ENCODE measurements at places on chromosomes 12 and 14.

- no peaks in the 10 kb centered on the region for H3K4me1 ChIP-seq
- no peak overlapping the region for H3K27ac ChIP-seq
- DNase-seq: no peak
- no peak overlapping the region for H3K4me3 ChIP-seq
Measured at GRCh38 chr14:100011628-100012325, 53.4 kb upstream of the EVL start.

DNA sequence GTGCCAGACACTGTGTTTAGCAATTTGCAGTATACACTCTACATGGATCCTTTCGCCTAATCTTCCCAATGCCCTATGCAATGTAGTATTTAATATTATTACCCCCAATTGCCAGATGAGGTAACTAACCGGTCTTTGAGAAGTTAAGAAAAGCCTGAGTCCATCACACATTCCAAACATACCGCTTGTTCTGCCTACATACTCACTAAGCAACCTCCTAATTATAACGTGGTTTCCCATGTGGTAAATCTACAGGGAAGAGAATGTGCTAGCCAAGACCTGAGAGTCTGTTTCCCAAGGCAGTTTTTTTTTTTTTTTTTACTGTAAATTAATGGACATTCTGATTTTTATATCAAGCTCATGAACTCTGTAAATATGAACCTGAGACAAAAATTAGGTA, 37.2 kb downstream of the ATP2B1 start:
- H3K27me3 ChIP-seq: no peaks in the 10 kb centered on the region
- H3K36me3 ChIP-seq: no peaks in the 10 kb centered on the region
- H3K4me1 ChIP-seq: no peaks in the 10 kb centered on the region
- no peak for DNase-seq
- H3K27ac ChIP-seq: no peak overlapping the region

GRCh38 chr14:88463318-88463717, 77.9 kb downstream of the SPATA7 start:
- H3K27ac ChIP-seq: no peak overlapping the region
- no peaks in the 10 kb centered on the region for H3K27me3 ChIP-seq
- no peaks in the 10 kb centered on the region for H3K4me1 ChIP-seq
- no peaks in the 10 kb centered on the region for H3K36me3 ChIP-seq
- no peak for DNase-seq

- no peak overlapping the region for H3K27ac ChIP-seq
- H3K4me1 ChIP-seq: no peaks in the 10 kb centered on the region
- no peak overlapping the region for H3K4me3 ChIP-seq
- DNase-seq: no peak
- no peaks in the 10 kb centered on the region for H3K36me3 ChIP-seq
Measured at GRCh38 chr14:28607661-28608060, 158.9 kb upstream of the FOXG1 start.

GRCh38 chr12:85155791-85156190, 119.6 kb downstream of the LRRIQ1 start:
- H3K4me3 ChIP-seq: no peak overlapping the region
- DNase-seq: no peak
- H3K27ac ChIP-seq: no peak overlapping the region
- no peaks in the 10 kb centered on the region for H3K36me3 ChIP-seq
- no peaks in the 10 kb centered on the region for H3K4me1 ChIP-seq

DNA sequence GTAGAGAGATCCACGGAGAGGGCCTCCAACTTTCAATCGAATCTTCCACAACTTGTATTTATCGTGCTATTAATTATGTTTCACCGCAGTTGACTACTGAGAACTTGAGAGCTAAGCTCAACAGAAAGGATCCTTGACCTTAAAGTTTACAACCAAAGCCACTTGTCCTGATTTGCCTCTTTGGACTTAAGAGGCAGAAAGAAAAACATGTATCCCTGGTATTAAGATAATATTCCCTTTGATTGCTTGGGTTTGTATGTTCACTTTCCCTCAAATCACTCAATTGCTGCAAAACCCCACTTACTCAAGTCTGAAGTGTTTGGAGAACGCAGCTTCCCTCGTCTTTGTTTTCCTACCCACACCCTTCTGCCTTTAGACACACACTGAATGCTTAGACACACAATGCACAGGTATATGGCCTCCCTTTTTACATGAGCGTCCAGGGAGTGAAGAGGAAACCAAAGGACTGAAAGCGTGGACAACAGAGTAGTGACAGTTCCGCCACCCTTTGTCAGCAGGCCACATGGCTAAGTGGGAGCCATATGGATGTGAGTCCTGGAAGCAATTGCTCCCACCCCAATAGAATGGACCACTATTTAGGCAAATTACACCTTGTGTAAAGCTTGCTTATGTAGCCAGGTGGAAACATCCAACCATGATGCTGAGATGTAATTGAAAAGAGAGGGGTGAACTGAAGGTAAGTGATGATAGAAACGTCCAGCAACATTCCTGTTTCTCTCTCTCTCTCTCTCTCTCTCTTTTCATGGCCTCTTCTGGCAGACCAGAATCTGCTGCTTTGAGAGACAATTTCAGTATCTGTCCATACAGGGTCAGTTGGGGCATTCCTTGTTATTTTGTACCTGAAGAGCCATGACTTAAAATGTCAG, 1.4 kb upstream of the PKP2 start:
- peaks cover 29% of the 10 kb centered on the region for H3K4me1 ChIP-seq
- H3K27ac ChIP-seq: no peak overlapping the region
- no peak for DNase-seq
- no peaks in the 10 kb centered on the region for H3K36me3 ChIP-seq
- no peak overlapping the region for H3K4me3 ChIP-seq
